HEK293T (cell line): ENCODE measurements at places on chromosomes 1 and 21.

DNA sequence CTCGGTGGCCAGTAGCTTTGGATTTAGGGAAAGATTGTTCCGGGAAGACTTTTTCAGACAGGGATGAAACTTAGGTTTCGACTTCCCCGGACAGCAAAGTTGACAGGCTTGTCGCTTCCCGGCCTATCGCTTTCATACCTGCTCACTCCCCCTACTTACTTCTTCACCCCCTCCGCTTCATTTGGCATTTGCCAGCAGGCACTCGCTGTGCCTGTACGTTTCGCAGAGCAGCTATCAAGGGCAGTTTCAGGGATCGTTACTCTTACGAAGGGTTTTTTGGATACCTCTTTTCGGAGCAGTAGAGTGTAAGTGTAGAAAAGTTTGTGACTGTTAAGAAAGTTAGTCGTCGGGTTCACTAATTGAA, 393 bp downstream of the BLZF1 start:
- peak; percentile 39 for DNase-seq

GRCh38 chr1:40648200-40648599, 17.3 kb downstream of the RIMS3 start:
- DNase-seq: no peak

DNA sequence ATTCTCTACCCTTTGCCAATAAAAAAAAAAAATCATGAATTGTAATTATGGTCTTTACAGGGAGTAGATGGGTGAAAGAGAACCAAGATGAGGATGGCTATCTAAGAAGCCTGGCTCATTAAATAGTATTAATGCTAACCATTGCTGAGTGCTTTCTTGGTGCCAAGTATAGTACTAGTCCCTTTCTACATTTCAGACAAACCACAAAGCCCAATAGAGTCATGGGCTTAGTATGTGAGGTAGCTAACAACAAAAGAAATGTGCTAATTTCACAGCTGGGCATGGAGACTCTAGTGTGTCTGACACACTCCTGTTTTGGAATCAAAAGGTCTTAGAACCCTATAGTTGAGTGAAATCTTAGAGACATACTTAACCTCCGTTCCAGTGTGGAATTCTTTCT, 84.5 kb upstream of the ESRRG start:
- no peak for DNase-seq

DNA sequence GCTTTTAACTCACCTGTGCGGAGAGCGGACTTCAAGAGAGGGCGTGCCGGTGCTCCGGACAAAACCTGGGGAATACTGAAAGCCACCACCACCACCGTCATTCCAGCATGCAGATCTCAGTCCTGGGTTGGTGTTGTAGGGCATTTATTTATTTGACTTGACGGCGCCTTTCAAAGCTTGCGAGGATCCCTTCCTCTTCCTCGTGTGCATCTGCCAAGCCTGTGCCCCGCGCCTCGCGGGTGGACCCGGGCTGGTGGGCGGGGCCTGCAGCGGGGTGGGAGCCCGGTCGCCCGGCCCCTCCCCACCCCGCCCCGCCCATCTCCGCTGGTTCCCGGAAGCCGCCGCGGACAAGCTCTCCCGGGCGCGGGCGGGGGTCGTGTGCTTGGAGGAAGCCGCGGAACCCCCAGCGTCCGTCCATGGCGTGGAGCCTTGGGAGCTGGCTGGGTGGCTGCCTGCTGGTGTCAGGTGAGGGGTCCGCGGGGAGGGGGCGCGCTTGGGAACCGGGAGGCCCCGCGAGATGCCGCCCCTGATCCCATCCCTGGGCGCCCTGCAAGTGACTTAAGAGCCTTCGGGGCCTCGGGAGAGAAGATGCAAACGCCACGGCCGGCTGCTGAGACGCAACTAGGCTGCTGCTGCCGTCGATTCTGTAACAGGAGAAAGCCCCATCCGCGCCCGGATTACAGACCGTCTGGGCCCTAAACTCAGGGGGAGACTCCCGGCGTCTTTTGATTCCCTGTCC, at the start of gene IL10RB:
IL10RB (plus strand) TSS at position 318 of the 739 bp plus-strand sequence; CDS start at position 417, 99 bp downstream.
- peak; percentile 91 for DNase-seq

DNA sequence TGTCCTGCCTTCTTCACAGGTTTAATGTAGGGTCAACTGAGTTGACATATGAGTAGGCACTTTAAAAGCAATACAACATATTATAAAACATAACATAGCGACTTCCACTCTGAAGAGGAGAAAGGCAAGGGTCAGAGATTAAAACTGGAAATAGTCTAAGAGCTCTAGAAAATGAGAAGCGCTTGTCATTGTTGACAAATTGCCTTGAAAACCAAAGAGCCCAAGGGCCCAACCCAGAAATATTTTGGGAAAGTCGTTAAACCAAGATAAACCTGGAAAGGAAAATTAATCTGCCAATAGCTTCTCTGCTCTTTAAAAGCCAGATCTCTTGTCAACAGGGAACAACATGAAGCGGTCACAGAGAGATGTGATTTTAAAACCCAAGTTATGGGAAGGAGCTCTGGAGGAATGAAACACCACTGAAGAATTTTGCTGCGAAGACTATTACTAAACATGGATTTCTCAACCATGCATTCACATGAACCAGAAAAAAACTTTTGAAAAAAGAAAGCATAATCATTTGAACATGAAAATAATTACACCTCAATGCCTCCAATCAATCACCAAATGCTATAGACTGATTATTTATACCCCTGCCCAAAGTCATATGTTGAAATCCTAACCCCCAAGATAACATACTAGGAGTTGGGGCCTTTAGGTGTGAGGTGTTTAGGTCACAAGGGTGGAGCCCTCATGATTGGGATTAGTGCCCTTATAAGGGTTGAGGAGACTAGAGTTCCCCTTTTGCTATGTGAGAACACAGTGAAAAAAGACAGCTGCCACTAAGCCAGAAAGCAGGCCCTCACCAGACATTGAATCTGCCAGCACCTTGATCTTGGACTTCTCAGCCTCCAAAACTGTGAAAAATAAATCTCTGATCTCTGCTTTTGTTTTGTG, 33.0 kb upstream of the MTF1 start:
- no peak for DNase-seq

DNA sequence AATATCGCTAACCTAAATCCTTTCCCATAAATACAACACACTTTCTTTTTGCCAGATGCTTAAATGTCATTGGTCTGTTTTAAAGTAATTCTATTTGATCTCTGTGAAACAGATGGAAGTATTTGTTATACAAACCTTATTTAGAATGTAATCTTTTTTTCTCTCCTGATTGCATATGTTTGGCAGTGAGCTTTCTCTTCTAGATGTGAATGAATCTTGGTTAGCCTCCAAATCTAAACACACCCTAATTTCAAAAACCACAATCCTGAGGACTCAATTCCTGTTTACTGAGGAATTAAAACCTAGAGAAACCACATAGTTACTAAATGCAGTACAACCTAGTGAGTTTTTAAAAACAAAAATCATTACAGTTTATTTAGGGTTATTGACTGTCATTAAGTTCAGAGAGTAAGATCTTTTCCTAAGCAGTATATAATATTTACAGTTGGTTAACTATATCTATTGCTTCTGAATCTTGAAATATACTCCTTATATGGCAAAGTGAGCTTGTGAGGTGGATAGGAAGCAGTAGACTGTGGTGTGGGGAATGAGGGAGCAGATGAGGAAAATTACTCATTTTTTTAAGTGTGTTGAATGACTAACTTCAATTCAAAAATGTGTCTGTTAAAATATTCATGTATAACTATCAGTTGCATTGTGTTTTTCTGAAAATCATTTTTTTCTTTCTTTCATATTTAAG, 218.7 kb downstream of the FMN2 start:
- DNase-seq: no peak

GRCh38 chr21:36891692-36892091, 74.8 kb downstream of the HLCS start:
- DNase-seq: no peak

DNA sequence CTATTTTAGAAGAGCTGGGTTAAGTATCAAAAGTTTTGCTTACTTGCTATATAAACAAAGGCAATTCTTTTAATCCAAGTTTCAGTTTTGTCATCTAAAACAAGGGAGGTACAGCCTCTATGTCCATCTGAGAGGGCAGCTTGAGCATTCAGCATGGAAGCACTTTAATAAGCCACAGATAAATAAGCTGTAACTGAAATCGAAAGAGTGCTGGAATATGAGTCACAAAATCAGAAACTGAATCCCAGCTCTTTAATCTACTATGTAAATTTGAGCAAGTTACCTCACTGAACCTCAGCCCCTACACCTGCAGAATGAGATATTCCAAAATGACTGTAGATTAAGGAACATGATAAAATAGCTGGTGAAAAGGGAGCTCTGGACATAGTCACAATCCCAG, 80.0 kb upstream of the HP1BP3 start:
- DNase-seq: no peak

GRCh38 chr1:219906924-219907771, 21.2 kb downstream of the SLC30A10 start:
- no peak for DNase-seq

- DNase-seq: no peak
Observed at GRCh38 chr1:18201997-18202719, 94.6 kb downstream of the IGSF21 start.

DNA sequence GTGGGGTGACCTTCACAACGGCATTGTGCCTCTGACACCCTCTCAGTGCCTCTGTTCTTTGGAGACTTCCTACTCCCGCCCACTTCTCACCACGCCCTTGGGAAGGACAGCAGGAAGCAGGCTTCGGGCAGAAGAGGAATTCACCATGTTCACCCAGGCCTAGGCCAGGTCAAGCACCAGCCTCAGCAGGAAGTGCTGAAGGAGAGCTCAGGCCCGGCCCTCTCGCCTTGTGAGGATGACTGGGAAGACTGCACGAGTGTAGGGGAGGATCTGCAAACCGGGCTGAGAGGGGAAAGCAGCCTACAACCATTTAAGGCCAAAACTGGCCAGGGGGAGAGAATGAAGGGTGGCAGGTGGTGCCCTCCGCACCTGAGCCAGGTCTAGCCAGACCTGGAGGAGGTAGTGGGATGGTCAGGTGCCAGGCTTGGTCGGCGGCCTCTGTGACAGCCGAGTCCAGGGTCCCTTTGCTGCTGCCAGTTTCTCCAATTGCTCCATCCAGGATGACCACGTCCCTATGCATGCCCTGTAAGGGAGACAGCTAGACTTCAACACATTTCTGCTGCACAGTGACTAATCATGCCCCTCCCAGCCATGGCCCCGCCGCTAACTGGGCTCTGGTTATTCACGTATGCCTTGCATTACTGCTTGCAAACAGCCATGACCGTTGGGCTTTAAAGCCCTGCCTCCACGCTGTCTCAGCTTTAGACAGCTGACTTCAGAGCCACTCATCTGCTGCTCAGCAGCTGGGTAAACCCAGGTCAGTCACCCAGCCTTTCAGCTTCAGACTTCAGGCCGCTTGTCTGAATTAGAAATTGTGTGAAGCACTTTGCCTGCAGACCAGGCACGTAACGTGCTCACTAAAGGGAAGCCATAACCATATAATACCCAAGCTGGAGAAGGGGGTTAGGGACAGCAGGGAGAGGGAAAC, 8.9 kb downstream of the MRTO4 start:
- DNase-seq: no peak

DNA sequence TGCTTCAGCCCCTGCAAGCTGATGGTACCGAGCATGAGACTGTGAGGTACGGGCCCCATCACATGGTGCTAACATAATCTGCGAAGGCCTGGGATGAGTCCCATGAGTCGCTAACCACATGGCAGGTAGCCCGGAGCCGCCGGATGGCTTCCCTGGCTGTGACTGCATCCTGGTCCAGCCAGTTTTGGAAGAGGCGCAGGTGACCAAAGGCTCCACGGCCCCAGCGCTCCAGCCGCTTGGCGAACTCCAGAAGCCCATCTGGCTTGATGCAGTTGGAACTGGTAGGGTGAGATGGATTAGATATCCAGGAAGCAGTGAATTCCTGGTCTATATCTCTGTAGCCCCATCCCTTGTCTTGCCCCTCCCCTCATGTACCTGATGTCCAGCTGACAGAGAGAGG, 24.6 kb downstream of the LRRC41 start:
- no peak for DNase-seq

DNA sequence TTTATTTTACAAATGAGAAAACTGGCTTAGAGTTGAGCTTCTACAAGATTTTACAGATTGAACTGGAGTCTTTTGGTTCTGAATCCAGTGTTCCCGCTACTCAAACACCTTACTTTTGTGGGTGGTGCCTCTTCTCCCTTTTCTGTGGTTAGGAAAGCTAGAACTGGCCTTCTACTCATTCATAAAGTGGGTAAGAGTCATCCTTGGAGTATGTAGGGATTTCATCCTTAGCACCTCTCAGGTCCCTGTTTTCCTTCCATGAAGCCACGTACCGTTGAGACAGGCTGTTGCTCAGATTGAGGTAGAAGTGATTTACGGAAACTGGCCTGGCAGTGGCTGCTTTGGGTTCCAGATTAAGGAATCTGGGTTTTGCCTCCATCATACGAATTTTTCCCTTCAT, 35.8 kb downstream of the WNT4 start:
- DNase-seq: no peak

- DNase-seq: no peak
Observed at GRCh38 chr1:162956922-162957321, 95.9 kb upstream of the CCDC190 start.

GRCh38 chr1:159341736-159342135, 39.6 kb downstream of the FCER1A start:
- DNase-seq: no peak

DNA sequence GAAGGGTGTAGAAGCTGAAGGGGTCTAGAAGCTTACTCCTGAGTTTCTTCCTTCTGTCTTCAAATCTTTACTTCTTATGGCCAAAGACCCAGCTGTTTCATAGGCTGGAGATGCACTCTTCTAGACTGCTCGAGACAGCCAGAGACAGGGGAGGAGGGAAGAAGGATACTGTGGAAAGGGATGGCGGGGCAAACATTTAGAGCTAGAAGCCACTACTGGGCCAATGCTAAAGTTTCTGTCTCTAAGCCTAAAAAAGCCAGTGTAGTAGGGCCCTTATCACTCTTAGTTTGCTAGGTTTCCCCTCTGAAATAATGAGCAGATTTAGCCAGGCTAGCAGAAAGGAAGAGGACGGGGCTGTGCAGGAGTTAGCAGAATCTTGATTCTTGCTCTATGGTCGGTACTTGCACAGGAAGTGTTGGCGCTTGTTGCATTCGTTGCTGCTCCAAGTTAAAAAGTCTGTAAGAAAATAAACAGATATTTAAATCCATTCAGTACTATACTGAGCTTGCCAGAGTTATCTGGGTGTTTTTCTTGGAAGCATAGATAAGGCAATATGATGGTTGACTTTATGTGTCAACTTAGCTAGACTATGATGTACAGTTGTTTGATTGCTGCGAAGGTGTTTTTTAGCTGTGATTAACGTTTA, 16.9 kb downstream of the REG4 start:
- no peak for DNase-seq

GRCh38 chr1:59833991-59834390, 19.2 kb downstream of the HOOK1 start:
- DNase-seq: no peak

- no peak for DNase-seq
Observed at GRCh38 chr1:167251472-167251871, 30.8 kb downstream of the POU2F1 start.

DNA sequence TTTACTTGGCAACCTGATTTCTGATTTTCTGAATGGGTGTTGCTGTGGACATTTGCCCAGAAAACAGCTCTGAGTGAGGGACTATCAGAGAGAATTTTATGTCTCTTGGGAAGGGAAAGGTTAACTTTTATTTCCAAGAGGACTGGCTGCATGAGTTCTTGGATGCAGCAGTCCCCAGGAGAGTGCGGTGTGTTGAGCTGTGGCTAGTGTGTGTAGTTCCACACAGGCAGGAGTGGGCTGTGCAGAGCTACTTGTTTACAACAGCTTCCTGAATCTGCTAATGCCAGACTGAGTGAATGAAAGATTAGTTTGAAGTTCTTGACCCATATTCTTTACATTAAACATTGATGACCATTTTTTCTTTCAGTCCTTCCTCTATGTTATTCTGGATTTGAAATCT, 41.0 kb upstream of the APOBEC4 start:
- no peak for DNase-seq
